ENCODE measurements at places on chromosomes 1 and 21.

- no peak for DNase-seq
Observed at GRCh38 chr1:77873461-77873860, 15.0 kb upstream of the NEXN start.

DNA sequence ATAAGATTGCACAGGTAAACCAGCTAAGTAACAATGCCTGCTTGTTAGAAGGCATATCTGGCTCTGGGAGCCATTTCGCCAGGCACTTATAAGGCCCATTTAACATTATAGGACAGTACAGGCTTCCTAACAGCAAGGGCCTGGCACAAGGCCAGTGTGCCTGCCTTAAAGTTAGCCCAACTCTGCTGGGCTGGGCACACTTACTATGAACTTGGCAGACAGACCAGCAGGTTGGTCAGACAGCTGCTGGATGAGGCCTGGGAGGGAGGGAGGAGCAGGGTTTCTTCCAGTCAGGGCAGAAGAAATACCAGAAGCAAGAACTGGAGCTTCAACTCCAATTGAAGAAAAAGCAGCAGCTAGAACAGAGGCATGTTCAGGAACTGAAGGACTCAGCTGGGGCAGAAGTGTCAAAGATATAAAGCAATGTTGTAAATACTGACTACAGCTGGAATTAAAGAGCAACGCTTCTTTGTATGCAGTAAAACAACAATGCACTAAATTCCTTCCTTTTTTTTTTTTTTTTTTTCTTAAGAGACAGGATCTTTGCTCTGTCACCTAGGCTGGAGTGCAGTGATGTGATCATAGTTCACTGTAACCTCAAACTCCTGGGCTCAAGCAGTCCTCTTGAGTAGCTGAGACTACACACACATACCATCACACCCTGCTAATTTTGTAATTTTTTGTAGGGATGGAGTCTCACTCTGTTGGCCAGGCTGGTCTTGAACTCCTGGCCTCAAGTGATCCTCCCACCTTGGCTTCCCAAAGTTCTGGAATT, 4.9 kb downstream of the CACHD1 start:
- no peak for DNase-seq

GRCh38 chr1:181113059-181113641, 24.6 kb downstream of the IER5 start:
- peak; percentile 37 for DNase-seq

- DNase-seq = no peak
Observed at GRCh38 chr21:44713130-44713529, 1.8 kb upstream of the TSPEAR start.

DNA sequence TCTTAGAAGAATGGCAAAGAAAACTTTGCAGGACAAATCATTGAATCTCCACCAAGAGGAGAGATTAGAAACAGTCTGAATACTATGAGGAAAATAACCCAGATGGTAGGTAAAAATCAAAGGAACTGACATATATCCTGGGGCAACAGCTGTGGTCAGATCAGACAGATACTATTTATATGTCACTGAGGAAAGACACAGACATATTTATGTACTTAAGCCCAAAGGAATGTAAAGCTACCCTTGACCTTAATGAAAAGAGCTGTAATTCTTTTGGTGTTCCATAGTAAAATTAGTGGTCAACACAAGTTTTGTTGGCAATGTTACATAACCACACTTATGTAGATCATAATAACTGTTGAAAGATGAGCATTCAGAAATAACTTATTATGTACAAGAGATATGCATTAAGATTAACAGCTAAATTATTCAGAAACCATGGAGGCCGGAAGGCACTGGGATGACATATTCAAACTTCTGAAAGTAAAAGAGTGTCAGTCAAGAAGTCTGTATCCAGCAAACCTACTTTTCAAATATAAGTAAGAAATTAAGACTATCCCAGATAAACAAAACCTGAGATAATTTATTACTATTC, 166.1 kb upstream of the SAMSN1 start:
- no peak for DNase-seq

DNA sequence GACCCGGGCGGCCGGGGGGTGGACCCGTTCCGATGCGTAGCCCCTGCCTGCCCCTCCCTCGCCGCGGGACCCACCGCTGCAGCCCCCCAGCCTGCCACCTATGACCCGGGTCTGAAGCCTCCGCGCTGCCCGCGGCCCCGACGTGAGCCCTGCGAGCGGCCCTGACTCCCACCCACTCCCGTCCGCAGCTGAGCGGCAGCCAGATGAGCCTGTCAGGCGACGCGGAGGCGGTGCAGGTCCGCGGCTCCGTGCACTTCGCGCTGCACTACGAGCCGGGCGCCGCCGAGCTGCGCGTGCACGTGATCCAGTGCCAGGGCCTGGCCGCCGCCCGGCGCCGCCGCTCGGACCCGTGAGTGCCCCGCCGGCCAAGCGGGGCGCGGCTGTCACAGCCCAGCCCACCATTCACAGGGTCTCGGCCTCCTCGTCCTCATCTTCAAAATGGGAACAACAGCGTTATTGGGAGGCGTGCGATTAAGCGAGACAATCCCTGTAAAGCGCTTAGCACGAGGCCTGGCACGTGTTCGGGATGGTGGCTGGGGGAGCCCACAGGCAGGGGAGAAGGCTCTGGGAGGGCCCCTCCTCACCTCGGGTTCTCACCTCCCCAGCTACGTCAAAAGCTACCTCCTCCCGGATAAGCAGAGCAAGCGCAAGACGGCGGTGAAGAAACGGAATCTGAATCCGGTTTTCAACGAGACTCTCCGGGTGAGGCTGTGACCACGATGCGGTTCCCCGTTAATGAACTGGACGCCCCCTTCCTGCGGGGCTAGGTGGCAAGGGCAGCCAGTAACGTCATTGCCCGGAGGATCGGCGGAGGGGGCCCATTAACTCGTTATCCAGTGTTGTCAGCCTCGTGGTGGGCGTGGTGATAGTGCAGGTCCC, 8.2 kb downstream of the SYTL1 start:
- DNase-seq = no peak

DNA sequence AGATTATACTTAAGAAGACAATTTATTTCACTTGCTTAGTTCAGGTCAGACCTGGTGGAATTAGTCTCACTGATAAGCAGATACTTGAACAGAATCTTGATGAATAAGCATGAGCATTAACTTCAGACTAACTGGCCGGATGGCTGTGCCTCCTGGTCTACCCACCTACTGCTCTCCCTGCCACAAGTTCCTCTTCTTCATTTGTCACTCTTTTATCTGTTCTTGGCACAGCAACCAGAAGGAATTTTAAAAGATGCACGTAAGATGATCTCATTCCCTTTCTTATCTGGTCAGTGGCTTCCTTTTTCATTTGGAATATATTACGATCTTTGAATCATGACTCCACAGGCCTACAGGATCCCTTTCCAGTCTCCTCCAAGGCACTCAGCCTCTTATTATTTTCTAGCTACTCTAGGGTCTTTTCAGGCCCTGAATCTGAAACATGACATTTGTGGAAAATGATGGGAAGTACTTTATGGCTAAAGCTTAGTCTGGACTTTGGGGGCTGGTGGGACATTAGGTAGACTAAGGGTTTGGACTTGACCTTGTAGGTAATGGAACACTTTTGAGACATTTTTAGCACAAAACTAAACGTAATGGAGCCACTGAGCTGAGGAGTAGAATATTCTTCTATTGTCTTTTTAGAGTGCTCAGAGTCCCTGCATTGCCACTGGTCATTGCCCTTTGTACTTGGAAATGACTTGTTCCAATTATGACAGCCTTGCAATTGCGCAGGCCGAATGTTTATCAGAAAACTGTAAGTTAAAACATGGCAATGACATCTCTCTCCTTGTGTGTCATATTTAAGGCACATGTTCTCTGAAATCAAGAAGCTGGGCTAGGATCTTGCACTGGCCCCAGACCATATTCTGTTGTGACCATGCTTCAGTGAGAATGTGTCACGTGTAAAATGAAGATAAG, 16.0 kb downstream of the ST6GALNAC3 start:
- peak; percentile 7 for DNase-seq

GRCh38 chr1:41838266-41838665, 80.5 kb downstream of the HIVEP3 start:
- no peak for DNase-seq

DNA sequence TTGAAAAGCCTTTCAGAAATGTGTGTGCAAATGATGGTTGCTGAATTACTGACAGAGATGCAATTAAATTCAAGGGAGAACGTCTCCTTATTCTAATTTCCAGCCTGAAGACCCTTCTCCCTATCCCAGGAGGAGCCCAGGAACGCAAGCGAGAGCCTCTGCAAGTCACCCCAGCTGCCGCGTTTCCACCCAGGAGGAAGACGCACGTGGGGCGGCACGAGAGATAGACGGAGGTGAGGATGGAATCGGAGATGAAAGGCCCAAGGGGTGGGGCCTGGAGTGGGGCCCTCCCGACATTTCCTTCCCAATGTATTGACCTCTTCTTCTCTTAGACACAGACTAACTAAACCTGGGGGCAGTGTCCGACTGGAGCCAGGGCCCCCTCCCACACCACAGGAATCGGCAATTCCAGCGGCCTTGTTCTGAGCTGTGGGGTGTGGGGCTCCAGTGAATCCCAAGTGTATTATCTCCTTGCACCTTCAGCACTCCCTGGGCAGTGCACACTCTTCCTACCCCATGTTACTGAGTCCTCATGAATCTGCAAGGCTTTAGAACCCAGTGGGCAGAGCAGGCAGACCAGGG, 322.5 kb downstream of the AJAP1 start:
- DNase-seq = no peak

DNA sequence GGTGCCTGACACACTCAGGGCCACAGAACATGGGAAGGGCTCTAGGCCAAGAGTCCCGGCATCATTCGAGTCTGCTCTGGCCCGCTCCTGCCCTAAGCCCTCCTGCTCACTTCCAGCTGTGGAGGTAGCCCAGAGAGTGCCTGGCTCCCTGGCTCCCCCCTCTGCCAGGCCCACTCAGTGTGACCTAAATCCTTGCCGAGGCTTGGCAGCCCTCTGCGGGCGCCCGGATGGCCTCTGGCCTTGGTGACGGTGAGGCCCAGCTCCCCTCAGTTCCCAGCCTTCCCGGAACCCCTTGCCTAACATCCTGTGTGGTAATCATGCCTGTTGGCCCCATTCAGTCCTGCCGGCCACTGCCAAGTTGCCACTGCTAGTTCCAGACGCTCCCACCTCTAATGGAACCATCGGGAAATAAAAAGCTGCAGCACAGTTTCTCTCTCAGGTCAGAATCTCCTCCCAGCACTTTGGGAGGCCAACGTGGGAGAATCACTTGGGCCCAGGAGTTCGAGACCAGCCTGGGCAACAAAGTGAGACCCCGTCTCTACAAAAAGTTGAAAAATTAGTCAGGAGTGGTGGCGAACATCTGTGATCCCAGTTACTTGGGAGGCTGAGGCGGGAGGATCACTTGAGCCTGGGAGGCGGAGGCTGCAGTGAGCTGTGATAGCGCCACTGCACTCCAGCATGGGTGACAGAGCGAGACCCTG, 1.2 kb upstream of the H6PD start:
- no peak for DNase-seq

- no peak for DNase-seq
Observed at GRCh38 chr1:150008699-150009098, 1.8 kb downstream of the OTUD7B start.

DNA sequence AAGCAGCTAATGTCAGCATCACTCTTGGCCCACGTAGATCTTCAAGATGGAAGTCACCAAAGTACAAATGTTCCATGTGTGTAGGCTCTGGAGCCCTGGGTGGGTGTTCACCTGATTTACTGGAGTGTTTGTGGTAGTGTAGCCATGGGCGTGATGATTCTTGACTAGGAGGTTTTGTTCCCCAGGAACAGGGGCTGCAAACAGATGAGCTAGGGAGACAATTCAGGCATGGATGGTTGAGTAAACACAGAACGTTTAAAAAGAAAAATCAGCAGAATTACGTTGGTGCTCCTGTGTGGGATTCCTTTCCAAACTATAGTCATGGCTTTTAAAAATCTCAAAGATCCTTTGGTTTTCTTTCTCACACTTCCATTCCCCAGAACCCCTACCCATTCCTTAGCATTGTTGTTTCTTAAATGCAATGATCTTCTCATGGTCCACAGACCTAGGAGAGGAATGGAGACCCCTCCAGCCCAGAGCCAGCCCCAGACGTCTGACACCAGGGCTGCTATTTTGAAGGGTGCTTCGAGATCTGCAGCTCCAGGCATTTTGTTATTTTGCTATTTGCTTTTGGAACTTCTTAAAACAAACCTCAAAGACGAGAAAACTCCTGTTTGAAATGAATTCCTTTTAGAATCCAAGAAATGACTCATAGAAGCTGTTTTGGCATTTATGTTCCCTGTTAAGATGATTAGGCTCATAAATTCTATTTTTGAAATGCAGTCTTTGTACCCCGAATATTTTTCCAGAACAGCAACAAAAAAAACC, 115.1 kb downstream of the ETS2 start:
- DNase-seq = no peak

GRCh38 chr1:34696230-34696629, 58.6 kb upstream of the GJB5 start:
- no peak for DNase-seq

DNA sequence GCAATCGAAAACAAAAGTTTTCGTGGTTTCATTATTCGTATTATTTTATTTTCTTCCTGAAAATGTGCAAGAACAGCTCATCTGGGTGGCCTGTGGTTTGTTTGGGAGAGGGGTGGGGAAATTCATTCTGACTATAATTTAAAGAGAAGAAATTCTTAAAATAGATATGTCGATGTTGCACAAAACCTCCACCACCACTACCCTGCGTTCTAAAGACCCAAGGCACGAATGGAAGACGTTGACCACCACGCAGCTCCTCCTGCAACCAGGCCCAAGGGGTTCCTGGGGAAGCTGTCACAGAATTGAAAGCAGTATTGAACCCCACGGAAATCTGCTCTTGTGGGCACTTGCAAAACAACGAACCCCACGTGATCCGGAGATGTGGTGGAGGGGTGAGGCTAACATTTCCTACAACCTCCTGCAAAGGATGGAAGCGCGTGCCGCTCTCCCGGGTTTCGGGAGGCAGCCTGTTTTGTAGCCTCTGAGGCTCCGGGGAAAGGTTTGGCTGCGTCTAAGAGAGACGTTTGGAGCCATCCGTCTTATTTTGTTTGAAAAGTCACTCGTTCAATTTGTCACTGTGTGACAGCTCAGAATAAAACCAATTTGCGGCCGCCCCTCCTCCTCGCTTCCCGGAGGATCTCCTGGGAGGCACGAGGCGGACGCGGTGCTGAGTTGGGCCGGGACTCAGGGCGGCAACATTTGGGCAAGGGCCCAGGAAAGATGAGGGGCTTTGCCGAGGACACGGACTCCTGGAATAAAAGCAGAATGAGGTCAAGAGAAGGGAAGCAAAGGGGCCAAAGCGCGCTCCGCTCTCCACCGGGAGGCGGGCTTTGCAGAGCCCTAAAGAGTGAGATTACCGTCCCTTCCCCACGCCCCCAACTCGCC, 810 bp upstream of the HLX start:
- DNase-seq = no peak
